ENCODE measurements at places on chromosomes 2 and 18.

GRCh38 chr2:200065477-200065876, 110.1 kb downstream of the MAIP1 start:
- no peak for DNase-seq

- no peak for DNase-seq
Observed at GRCh38 chr2:55093381-55093780, 43.1 kb upstream of the RTN4 start.

- no peak for DNase-seq
Observed at GRCh38 chr2:234243871-234244565, 193.5 kb downstream of the SPP2 start.

GRCh38 chr2:45009303-45009927, at the start of gene SIX2:
Gene SIX2, minus strand, starts transcription at chr2:45009452. Its CDS starts 342 bp downstream, at chr2:45009110.
- DNase-seq: no peak

GRCh38 chr2:128458505-128458904, 139.8 kb upstream of the HS6ST1 start:
- no peak for DNase-seq

- DNase-seq: no peak
Observed at GRCh38 chr2:138531913-138532312, 30.3 kb downstream of the SPOPL start.

GRCh38 chr18:7301094-7301493, 70.2 kb downstream of the LRRC30 start:
- no peak for DNase-seq

- no peak for DNase-seq
Observed at GRCh38 chr2:15620857-15621471, 29.3 kb downstream of the DDX1 start.

DNA sequence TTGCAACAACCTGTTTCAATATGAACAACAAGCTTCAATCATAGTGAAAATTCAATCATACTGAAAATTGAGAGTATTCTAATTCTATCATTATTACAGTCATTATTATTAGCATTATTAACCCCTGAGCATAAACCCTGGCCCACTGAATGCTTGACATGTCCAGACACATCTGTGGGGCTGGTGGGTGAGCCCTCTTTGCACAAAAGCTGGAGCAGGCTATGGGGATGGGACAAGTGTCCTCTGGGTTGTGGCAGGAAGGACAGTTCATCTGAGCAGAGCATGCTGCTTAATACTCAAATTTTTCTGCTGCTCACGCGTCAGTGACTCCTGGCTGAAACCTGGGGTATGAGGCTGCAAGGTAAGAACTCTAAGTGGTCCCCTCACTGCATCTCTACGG, 451.1 kb upstream of the POU3F3 start:
- DNase-seq: no peak

- no peak for DNase-seq
Observed at GRCh38 chr18:80201739-80202138, 45.6 kb downstream of the PARD6G start.

GRCh38 chr2:74702001-74702715, 48.1 kb downstream of the SEMA4F start:
- DNase-seq: no peak

DNA sequence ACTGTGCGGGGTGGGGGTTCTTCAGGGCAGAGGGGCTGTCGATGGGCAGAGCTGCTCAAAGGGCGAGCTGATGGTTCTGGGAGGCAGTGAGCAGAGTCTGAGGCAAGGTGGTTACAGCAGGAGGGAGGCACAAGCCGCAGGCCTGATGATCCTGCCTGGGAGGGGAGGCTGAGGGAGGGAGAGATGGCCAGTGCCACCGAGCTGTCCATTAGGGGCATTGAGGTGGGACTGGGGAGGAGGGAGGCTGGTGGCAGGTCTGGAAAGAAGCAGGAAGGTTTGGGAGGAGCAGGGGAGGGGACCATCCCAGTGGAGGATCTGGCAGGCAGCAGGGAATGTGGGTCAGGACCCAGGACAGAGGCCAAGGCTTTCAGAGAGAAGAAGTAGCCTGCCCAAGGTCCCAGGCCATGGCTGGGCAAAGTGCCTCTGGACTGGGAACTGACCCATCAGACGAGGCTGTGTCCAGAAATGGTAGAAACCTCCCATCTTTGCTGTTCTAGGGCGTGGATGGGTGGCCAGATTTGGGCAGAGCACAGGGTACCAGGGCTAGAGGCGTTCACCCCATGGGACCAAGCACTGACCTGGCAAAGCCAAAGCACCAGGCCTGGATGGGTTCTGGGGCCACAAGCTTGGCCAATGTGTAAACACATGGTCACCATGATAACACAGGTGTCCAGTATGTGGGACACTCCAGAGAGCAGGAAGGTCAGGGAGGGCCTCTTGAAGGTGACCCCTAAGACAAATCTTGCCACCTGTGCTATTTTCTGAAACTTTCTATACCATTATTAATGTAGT, 55.5 kb downstream of the INHBB start:
- no peak for DNase-seq

DNA sequence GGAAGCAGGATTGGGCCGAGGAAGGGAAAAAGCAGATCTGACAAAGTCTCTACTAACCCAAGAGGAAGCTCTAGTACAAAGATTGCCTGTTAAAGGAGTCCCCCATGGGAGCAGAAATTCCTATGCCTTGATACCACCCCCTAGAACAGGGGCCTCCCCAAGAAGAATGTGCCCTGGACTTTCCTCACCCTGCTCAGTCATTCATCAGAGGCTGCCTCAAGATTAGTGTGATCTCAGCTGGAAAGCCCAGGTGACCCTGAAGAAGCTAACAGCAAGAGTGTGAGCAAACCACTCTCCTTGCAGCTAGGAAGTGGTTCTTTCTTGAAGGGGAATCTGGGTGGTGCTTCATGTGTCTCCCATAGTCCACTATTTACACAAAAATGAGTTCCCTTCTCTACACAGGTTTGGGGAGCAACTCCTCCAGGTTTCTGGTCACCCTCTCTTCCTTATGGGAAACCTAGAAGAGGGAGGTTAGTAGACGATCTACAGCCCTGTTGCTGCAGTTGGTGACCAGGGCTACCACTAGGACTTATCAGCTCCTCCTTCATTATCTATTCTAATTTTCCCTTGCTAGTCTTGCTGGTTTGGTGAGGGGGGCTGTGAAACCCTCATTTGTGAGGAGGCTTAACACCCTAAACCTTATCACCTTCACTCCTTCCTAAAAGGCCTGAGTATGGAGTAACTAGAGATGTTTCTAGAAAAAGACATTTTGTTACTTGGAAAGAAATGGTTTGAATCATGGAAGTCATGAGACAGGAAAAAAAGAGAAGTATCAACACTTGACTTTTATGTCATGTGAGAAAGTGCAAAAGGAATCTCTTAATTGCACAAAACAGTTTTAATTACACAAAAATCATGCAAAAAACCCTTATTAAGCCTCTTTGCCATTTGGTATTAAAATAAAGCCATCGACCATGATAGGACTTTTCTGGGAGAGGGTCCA, 2.9 kb upstream of the WDR7 start:
- DNase-seq: no peak

GRCh38 chr2:118865106-118865505, 17.7 kb upstream of the EN1 start:
- no peak for DNase-seq
